ENCODE measurements at places on chromosomes 6 and 20.
A peak's percentile ranks its signal among the peaks of the same experiment; 100 is the strongest.

GRCh38 chr20:63215101-63216040 lies 560 bp downstream of the YTHDF1 start:
- no peak for DNase-seq

DNA sequence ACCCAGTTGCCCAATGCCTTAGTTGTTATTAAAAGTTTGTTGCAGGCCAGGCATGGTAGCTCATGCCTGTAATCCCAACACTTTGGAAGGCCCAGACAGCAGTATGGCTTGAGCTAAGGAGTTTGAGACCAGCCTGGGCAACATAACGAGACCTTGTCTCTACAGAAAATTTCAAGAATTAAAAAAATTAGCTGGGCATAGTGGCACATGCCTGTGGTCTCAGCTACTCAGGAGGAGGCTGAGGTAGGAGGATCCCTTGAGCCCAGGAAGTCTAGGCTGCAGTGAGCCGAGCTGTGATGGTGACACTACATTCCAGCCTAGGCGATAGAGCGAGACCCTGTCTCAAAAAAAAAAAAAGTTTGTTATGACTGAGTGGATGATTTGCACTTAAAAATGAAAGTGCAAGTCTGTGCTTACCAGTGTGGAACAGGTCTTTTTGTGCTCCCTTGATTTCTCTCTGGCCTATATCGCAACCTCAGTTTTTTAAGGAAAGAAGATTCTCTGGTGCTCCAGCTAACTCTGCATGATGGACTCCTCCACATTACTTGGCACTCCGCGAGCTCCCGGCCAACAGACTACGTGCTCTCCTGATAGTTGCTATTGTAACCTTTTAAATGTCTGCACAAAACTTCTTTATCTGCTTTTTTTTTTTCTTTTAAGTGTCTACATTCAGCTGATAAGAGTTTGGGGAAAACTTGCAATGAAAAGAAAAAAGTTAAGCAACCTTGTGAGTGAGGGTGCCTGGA lies 22.1 kb downstream of the ZKSCAN3 start:
- DNase-seq, result no peak

DNA sequence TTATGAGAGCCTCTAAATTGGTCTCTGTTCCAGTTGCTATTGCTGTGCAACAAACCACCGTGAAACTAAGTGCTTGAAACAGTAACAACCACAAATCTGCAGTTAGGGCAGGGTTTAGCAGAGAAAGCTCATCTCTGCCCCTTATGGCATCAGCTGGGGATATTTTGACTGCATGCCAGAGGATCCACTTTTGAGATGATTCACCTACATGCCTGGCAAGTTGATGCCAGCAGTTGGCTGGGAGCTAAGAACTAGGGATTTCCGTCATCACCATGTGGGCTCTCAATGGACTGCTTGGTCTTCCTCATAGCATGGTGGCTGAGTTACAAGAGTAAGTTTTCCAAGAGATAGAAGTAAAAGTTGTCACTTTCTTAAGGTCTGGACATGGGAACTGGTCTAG lies 35.1 kb downstream of the PLCB4 start:
- DNase-seq, result no peak

DNA sequence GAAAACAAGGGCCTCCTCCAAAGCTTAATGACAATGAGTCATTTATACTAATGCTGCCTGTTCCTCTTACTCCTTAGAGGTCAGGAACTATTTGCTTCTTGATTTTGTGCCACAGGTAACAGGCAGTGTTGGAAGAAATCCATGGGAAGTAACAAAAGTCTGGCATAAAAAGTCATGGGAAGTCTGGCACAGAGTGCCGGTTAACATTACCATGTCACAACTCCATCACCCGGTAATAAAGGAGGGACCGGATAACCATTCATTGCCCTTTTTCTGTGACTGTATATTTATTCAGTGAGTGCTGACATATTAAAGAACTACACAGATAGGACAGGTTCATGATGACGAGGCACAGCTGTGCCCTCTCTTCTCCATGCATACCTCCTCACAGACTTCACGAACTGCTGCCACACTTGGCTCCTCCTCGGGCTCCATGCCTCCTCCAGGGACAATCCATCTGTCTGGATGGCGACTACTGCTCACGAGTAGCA lies 50.9 kb downstream of the NUDT3 start:
- peak; percentile 41 for DNase-seq

- DNase-seq, result peak; percentile 63
These were observed 215.0 kb upstream of the PLCB4 start for GRCh38 chr20:8853805-8854338.
